Large intestine (tissue), 12 donors: ENCODE measurements at places on chromosomes 4 and X.

GRCh38 chr4:122663291-122663690 is 42.4 kb upstream of the IL21 start:
- DNase-seq: no peak

DNA sequence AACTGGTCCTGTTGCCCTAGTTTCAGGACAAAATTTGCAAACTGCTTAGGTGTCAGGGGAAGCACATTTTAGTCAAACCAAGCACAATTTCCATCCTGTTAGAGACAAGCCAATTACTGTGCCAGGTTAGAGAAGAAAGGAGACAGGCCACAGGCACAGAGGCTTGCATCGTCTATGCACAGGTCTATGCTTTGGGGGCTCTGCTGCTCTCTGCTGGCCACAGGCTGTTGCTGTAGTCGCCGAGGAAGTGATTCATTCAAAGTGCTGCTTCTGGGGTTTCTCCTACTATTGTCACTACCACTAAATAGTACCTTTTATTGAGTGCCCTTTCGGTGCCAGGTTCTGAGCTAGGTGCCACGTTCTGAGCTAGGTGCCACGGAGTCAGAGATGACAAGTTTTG is 45.5 kb downstream of the VGLL1 start:
- peak; percentile 14 for DNase-seq

DNA sequence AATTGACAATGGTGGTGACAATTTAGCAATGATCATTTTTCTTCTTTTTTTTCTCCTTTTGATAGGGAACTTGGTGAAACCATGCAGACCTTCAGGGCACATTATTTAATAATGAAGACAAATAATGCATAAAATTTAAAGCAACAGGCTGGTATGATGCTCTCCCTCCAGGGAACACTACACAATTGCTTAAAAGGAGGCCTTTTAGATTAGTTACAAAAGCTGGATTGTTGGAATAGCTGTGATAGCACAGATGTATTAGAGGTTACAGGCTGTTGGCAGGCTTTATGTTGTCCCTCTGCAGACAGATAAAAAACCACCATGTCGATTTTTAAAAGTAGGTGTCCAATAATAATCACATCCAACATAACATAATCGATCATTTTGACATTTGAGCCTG is 307.0 kb downstream of the ADGRL3 start:
- DNase-seq: no peak

GRCh38 chr4:36854554-36854953 is 390.0 kb upstream of the NWD2 start:
- DNase-seq: no peak

DNA sequence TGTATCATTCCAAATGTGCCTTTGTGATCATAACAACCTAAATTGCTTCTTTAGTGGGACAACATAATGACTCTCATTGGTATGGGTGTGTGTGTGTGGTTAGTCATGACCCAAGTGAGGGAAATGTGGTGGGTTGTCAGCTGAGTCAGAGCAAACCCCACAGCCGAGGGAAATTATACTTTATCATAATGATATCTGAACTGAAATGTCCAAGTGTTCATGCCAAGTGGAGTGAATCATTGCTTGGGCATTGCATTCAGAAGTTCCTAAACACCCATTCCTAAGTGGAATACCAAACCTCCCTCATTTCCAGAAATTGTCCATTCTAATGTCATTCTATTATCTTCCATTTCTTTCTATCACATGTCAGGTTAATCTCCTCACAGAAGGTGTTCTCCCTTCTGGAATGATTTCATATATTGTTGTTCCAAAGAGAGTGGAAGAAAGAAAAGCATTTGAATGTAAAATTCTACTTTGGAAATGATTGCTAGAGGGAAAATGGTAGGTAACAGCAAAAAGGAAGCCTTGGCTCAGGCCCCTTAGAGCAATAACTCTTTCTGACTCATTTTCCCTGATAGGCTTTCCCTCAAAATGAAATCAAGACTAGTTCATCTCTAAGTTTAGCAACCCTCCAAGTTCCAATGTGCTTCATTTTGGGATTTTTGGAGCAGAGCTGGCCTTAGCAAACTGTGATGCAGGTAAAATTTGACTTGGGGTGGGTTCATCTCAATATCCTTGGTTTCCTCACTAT is 230.7 kb upstream of the KCNIP4 start:
- DNase-seq: no peak

DNA sequence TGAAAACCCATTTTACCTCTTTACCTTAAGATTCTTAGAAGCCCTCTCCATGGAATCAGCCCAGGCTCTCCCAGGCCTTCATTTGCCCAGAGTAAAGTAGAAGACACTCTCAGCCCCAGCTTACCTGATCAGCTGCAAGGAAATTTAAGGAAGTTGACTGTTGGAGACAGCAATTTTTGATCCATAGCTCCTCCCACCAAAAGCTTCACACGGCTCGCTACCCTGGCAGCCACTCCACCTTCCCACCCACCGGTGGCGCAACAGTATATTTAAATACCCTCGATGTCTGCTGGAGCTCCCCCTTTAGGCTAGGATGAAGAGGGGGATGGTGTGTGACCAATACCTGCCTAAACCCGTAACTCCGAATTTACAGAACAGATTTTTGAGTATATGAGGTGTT is 75.4 kb downstream of the MBNL3 start:
- no peak for DNase-seq

GRCh38 chr4:26217961-26218676 is 102.7 kb upstream of the RBPJ start:
- no peak for DNase-seq

DNA sequence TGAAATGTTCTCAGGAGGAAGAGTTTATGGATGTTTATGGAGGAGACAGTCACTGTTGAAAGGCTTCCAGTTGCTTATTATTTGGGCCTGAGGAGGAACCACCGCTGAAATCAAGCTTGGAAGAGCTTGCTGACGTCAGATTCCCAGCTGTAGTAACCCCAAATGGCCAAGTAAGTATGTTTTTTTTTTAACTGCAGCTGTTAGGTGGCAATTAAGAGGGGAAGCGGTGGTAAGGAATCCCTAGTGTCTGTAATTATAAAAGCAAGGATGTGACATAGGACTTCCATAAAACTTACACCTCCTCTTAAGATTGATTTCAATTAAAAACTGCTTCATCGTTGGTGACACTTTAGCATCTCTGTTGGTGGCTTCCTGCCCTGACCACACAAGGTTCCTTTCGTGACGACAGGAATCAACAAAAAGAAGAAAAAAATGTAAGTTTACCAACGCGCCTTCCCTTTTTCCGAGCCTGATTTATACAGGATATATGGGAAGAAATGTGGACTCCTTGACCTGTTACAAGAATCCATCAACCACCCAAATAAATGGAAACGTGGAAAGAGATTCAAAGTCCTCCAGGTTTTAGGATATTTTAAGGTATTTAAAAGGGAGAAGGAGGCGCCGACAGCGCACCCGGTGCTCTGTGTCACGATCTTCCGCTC is 884 bp downstream of the RELL1 start:
- DNase-seq: no peak

DNA sequence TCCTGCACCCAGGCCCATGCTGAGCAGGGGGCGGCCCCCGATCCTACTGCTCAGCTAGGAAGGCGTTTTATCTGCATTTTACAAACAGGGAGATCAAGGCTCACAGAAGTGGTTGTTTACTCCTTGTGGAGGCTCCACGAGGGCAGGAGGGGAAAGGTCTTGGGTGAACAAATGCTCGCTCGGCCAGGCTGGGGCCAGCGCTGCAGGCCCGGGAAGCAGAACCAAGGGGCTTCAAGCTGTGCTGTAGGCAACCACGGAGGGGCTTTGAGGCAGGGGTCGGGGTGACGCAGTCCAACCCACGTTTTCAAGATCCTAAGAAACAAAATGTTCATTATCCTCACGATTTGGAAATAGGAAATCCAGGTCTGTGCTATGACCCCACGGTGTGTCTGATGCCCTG is 125.8 kb downstream of the HMX1 start:
- DNase-seq: no peak

- DNase-seq: no peak
Observed at GRCh38 chr4:95325665-95326064, 223.1 kb downstream of the UNC5C start.

DNA sequence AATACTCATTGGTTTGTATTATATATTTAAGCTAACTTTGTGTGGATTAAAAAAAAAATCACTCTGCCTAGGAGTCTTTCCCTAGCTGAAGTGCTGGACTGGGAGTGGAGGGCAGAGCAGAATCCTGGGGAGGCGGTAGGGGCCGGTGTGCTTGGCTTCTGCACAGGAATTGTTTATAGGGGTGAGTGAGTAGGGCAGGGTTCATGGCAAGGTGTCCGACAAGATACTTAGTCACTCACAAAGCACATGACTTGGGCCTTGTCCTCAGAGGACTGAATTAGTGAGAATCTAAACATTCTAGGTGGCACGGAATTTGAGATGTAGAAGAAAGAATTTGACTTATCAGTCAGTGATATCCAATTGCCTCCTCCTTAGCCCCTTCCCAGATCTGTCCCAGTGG is 32.2 kb downstream of the FNIP2 start:
- DNase-seq: peak; percentile 79

DNA sequence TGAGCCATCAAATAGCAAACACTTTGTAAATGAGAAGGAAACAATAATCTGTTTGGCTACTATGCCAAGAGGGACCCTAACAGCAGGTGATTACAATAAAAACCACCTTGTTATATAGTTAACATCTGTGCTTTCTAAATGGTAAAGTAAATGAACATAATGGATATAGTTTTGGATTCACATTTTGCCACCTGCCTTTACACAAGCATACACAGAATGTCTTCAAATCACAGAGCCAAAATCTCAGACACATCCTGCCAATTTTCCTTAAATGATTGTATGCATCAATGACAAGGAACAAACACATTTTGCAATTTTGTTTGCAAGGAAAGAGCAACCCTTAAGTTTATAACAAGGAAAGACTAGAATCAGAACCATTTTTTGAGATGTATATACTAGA is 334.2 kb downstream of the FSTL5 start:
- no peak for DNase-seq

DNA sequence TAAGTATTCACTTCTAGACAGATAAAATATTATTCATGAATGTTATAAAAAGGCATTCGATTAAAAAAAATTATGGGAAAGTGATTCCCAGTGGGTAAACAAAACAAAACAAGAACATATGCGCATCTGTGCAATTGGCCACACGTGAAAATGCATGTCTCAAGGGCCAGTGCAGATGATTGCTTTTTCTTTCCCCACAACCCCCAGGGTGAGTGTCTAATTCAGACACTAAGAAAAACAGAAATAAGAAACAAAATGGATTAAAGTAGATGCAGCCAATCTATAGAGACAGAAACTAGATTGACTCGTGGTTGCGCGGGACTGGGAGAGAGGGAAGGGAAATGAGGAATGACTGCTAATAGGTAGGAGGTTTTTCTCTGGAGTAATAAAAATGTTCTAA is 49.5 kb downstream of the GPM6A start:
- DNase-seq: no peak

- DNase-seq: no peak
Observed at GRCh38 chr4:176052744-176053143, 12.9 kb upstream of the WDR17 start.

DNA sequence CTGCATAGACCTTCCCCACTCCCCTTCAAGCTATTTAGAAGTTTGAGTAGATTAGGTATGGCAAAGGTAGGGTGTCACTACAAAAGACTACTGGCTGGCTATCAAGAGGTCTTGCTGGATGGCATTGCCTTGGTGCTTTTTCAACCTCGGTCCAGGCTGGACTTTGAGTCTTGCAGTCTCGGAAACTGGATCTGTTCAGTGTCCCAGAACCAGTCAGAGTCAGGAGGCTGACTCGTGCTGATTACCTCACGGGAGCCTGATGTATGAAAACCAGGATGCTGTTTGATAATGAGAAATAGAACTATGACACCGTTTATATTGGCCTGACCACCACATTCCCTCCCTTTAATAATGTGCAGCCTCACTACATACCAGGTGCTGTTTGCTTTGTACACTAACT is 2.7 kb upstream of the PHKA1 start:
- DNase-seq: no peak

DNA sequence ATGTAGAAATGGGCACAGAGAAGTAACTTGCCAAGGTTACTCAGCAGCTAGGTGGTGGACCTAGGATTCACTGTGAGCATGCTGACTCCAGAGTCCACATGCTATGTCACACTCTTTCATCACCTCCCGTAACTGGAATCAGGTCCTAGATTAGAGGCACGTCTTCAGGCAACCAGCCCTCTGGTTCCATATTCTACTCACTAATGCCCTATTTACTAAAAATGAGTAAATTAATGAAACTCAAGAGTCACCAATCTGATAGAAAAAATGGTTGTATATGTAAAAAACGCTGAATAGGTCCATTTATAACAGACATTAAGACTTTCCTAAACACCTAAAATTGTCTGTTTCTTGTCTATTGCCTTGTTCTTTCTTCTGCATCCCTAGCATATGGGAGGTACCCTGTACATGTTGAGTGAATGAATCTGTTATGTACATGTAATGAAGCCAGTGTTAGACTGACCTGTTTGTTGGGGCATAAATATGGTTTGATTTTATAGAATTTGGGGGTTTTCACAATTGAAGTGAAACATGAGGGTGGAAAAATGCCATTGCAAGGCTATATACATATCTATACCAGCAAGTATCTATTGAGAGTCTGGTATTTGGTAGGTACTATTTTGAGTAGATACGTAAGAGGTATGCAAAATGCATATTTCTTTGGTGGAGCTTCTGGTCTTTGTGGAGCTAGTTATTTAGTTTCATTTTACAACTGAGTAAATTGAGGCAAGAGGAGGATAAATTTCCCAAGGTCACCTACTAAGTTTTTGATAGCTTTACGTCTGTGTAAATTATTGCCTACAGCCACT is 7.5 kb upstream of the RUFY3 start:
- peak; percentile 84 for DNase-seq

DNA sequence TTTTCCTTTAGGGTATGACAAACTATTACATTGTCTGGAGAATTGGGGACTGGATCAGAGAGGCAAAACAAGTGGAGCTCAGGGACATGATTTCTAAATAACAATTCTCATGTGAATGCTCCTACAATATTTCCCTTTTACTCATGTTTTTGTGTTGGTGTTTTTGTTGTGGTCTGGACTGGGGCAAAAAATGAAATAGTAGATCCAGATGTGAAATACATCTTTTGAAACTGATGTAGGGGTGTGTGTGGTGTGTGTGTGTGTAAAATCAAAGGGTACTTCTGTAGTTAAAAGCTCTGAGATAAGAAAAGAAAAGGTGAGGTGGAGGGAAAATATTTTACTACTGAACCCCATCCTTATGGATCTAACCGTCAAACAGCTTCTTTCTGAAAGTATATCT is 188.4 kb upstream of the RPL34 start:
- no peak for DNase-seq

DNA sequence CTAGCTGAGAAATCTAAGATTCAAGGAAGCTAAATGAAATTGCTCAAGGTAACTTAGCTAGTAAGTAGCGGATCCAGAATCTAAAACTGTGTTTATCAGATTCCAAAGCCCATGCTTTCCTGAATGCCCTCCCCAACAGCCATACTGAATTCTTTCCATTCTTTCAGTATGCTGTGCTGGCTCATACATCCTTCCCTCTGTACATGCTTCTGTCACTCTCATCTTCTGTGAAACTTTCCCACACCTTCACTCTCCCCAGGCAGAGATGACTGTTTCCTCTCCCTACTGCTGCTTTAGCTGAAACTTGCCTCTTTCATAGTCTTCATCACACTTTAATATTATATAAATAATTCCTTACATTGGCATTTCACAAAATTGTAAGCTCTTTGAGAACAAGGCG is 39.3 kb upstream of the SMARCAD1 start:
- DNase-seq: no peak

- peak; percentile 20 for DNase-seq
Observed at GRCh38 chr4:47531241-47531953, 46.3 kb downstream of the ATP10D start.

- DNase-seq: no peak
Observed at GRCh38 chr4:42855779-42856178, 36.7 kb upstream of the GRXCR1 start.

- no peak for DNase-seq
Observed at GRCh38 chr4:1658146-1658545, 26.0 kb downstream of the FAM53A start.
